ENCODE measurements at places on chromosomes 7 and 10. TPM values are rescaled to one million over a fixed set of nuclear protein-coding genes. Genes with fewer than 3 reads are reported as not detected.

DNA sequence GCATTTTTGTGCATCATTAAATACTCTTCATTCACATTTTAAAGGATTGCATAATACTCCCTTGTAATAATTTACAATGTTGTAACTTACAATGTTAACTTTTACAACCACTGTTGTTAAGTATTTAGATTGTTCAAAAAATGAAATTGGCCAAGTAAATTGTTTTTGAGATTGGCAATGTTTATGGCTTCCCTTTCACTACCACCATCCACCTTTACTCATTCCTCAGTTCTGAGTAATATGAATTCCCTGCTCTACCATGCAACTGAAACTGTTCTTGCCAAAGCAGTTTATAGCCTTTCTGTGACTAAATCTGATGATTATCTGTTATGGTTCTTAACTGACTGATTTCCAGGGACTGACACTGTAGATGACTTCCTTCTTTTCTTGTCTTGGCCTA lies 80.5 kb upstream of the TMEM106B start:
- DNase-seq, result no peak
- no peaks in the 10 kb centered on the region for H3K27me3 ChIP-seq
- H3K4me3 ChIP-seq, result no peak overlapping the region
- H3K4me1 ChIP-seq, result no peaks in the 10 kb centered on the region

DNA sequence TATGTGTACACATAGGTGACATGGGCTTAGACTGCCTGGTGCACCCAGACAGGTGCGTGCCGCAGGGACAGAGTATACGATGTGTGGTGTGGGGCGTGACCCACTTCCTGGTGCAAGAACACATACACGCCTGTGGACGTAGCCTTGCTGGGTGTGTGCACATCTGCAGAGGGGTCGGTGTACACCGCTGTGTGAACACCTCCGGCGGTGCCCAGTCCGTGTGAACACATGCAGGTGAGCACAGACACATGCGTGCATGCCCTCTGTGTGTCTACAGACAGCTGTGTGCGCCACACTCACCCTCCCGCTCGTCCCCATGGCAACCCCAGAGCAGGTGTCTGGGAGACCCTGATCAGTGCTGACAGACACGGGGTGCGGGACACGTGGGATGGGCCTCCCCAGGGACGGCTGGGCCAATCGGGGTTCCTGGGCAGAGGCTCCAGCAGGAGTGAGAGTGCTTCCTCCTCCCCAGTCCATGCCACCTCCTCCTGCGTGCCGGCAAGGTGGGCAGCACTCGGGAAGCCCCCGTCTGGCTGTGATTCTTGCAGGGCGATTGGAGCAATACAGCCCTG lies 23.4 kb downstream of the ELFN1 start:
- DNase-seq, result peak; percentile 41
- no peaks in the 10 kb centered on the region for H3K36me3 ChIP-seq
- no peaks in the 10 kb centered on the region for H3K27me3 ChIP-seq
- no peak overlapping the region for H3K27ac ChIP-seq
- H3K4me1 ChIP-seq, result no peaks in the 10 kb centered on the region
- no peak overlapping the region for H3K4me3 ChIP-seq

DNA sequence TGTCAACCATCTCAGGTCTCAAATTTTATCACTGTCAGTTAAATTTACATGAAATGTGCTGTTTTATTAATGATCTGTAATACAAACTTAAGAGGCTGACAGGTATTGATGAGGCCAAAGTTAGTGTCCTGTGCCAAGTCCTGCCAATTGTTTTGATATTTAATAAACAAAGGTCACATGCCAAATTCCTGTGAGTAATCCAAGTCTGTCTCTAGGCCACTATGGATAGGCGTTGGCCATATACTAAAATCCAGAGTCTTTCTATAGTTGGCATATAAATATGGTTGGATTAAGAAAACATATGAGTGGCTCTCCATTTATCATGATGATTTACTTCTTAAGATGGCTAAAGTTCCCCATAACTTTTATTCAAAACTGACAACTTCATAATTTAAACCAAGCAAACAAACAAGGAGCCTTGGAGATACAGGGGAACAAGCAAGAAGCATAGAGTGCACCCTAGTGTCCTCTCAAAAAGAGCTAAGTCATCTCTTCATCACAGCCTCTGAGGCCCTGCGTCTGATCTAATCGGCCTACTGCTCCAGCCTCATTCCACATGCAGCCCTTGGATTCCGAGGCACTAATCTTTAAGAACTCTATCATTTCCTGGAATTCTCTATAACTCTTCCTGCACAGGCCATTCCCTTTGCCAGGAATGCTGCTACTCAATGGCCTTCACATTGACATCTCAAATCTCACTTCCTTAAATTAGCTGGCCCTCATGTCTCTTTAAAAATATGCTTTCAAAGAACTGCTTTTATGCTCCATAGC lies 32.7 kb upstream of the NRCAM start:
- peaks cover 54% of the 10 kb centered on the region for H3K36me3 ChIP-seq
- no peaks in the 10 kb centered on the region for H3K4me1 ChIP-seq
- H3K27ac ChIP-seq, result no peak overlapping the region
- no peak overlapping the region for H3K4me3 ChIP-seq

DNA sequence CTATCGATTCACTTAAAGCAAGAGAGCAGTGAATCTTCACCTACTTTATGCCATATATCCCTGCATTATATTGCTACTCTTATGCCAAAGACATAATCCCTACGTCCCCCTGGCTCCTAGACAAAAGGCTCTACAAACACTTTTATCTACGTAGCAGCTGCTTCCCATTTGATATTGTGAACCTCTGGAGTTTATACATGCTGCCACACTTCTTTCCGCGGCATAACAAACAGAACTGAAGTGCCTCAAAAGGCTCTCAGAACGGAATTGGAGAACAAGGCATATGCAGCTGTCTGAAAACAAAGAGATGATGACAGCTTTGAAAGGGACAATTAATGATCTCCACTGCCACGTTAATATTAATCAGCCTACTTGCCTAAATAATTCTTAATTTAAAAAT lies 985.6 kb upstream of the LRRN3 start:
- no peaks in the 10 kb centered on the region for H3K27me3 ChIP-seq
- H3K36me3 ChIP-seq, result no peaks in the 10 kb centered on the region
- no peaks in the 10 kb centered on the region for H3K4me1 ChIP-seq
- DNase-seq, result no peak
- no peak overlapping the region for H3K27ac ChIP-seq

- H3K36me3 ChIP-seq, result no peaks in the 10 kb centered on the region
- DNase-seq, result no peak
- H3K27me3 ChIP-seq, result no peaks in the 10 kb centered on the region
- no peaks in the 10 kb centered on the region for H3K4me1 ChIP-seq
- no peak overlapping the region for H3K27ac ChIP-seq
Observed at GRCh38 chr7:148918058-148918596, 34.0 kb upstream of the EZH2 start.

- H3K27me3 ChIP-seq, result no peaks in the 10 kb centered on the region
- no peak for DNase-seq
- no peaks in the 10 kb centered on the region for H3K4me1 ChIP-seq
Observed at GRCh38 chr7:10707519-10707918, 266.2 kb upstream of the PHF14 start.

- H3K36me3 ChIP-seq, result no peaks in the 10 kb centered on the region
- no peaks in the 10 kb centered on the region for H3K27me3 ChIP-seq
- no peak overlapping the region for H3K27ac ChIP-seq
Observed at GRCh38 chr10:31083765-31084184, 52.1 kb upstream of the ZNF438 start.

DNA sequence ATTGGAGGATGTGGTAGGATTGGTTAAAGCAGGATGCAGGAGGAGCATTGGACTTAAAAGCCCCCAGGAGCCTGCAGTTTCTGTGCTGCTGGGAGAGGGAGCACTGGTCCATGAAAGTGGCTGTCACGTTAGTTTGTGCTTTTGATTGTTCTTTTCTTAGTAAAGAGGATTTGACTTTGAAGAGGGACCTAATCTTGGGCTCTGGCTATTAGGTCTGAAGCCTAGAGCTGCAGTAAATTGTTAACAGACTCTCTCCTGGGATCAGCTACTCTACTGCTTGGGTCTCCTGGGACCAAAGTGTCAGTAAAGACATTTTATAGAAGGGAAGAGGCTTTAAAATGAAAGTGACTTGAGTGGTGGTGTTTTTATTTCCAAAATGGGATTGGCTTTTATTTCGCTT lies 3.7 kb downstream of the ZFYVE27 start:
- no peak overlapping the region for H3K27ac ChIP-seq
- peaks cover 57% of the 10 kb centered on the region for H3K36me3 ChIP-seq
- DNase-seq, result no peak
- no peak overlapping the region for H3K4me3 ChIP-seq

Gene DYNC1I1
- total RNA-seq, result 1.3 TPM

Gene ASB4
- 0.50 TPM for total RNA-seq

Gene RPEL1
- total RNA-seq, result 0.30 TPM
